ENCODE measurements at places on chromosomes 3 and 15.

GRCh38 chr3:62252438-62253157 is 120.8 kb downstream of the FEZF2 start:
- no peak for DNase-seq

GRCh38 chr3:180181387-180181786 is 144.7 kb upstream of the PEX5L start:
- DNase-seq, result no peak

GRCh38 chr15:31021067-31021665 is 29.7 kb upstream of the MTMR10 start:
- DNase-seq, result no peak

DNA sequence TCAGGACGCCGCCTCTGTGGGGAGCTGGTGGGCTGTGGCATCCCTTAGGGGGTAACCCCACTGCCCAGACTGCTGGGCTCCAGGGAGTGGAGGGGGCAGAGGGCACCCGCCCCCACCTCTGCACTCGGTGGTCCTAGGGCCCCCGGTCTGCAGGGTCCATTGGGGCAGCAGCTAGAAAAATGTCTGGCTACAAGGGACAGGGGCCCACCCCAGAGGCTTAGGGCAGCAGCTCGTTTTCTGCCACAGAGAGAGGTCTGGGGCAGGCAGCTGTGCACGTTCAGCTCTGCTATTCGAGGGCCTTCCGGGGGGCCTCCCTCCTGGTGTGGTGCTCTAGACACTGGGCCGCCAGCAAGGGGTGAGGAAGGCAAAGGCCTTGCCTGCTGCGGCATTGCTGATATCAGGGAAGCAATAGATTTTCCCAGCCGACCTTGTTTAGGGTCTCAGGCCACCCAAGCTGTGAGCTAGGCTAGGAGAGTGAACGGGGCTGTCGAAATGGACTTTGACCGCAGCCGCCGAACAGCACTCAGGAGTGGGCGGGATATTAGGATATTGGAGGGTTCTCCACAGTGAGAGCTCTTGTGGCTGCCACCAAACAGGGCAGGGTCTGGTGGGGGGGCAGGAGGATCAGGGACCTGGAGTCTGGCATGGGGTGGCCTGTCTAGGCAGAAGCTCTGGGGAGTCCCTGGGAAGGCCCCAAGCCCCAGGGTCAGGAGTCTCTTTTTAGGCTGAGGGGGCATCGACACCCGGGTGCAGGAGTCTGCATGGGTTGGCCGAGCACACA is 61.4 kb upstream of the KLF13 start:
- no peak for DNase-seq

DNA sequence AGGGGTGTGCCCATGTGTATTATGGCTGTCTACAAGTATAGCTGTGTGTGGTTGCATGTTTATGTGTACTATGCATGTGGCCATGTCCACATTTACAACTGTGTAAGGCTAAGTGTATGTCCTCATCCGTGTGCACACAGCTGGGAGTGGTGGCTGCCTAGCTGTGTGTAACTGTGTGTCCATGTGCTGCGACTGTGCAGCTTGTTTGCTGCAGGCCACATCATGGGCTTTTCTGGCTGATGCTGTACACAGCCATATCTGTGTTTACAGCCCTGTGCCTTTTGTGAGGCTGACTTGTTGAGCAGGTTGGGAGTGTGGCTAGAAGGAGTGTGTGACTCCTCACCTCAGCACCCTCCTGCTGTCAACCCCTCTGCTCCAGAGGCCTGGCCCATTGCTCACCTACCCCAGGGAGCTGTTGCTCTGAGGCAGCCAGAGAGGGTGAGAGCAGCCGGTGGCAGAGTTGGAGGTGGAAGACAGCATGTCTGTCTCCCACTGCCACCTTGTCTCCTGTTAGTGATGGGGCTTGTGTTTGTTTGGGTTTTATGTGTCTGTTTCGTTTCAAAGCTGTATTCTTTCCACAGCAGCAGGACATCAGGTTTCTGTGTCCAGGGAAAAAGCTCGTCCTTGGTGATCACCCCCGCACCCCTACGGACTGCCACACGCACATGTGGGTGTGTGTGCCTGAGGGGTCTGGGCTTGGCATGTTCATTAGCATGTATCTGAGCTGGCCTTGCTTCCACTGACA is 1.4 kb upstream of the GRM2 start:
- no peak for DNase-seq

GRCh38 chr15:60633426-60633968 is 154.6 kb upstream of the ICE2 start:
- no peak for DNase-seq

DNA sequence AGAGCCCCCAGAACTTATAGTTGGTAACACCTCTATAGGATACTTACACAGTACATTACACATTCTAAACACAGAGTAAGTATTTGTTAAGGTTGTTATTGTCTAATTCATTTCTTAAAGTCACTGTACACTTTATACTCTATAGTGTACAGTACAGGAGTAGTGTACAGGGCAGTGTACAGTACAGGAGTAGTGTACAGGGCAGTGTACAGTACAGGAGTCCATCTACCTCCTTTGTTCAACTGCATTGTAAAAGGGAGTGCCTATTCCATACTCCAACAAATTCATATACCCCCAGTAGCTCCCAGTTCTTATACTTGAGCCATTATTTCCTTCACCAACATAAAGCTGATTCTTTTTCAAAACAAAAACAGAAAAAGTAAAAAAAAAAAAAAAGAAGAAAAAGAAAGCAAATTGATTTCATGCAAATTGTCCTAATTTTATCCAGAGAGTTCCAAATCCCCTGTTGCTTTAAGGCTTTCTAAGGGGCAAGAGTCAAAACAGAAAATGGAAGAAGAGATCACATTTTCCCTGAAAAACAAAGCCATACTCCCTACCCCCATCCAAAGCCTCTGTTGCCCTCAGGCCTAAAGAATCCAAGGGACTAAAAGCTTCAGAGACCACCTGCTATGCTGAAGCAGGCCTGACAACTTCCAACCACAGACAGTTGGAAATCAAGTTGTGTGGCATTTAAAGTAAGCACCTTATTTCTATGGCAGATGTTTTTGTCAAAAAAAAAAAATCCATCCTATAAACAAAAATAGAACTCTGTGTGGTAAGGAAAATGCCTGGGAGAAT is 125.6 kb downstream of the PLCH1 start:
- DNase-seq, result no peak

- DNase-seq, result no peak
Observed at GRCh38 chr3:169510693-169511010, 152.9 kb downstream of the MECOM start.

GRCh38 chr3:152589644-152590043 is 245.3 kb upstream of the P2RY1 start:
- no peak for DNase-seq

- DNase-seq, result no peak
Observed at GRCh38 chr3:170500995-170501394, 82.3 kb downstream of the CLDN11 start.

DNA sequence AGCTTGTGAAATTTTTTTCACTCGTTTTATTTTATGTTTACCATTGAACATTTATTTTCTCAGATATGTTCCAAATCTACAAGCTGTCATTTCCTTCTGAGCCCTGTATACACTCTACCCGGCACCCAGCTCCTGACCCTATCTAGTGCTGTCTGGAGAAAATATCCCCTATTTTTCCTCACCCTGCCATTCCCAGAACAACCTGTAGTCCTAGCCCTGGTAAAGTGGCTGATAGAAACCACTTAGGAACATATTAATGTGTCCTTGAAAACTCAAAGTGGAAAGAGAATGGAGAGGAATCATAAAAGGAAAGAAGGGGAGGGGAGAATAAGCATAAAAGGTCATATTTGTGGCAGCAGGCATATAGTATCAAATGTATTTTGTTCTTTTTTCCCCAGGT is 8.2 kb upstream of the TIMMDC1 start:
- no peak for DNase-seq

DNA sequence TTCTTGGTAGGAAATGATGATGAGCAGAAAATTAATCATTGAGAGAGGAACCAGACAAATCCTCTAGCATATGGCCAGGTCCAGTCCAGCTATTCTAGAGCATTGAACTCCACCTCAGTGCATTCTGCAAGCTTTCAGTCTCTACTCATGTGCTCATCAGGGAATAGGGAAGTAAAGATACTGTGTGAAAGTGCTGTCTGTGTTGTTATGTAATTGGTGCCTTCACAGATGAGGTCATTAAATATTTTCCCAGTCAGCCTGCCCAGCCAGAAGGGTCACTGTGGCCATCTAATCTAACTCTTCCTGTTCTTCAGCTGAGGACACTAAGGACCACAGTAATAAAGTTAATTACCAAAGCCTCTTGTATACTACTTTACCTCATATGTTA is 28.2 kb downstream of the C3orf62 start:
- DNase-seq, result peak; percentile 16

DNA sequence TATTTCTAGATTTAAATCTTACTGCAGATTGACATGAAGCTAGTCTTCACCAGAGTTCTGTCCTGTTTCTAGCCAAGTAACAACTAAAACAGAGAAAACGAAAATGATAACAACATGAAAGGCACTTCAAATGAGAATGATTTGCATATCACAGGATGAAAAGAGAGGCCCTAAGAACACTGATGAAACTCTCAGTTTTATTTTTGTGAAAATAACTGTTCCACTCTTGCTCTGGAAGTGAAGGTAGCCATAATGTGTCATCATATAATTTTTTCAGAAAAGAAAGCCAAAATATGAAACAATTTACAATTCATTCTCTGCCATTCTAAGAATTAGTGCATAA is 274.4 kb downstream of the ADAMTSL3 start:
- no peak for DNase-seq

DNA sequence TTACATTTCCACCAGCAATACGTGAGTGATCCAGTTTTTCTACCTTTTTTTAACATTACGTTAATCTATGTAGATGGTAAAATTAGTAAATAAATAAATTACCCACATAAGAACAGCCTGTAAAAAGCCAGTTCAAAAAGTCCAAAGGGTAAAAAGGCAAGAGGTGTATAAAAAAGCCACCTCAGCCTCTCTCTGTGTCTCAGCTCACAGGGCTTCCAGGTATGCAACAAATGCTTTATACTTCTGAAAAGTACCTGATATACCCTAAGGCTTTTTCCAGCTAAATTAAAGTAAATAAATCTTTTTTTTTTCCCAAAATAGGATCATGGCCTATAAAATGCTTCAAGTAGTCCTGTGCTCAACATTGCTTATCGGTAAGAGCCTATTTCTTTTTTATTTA is at the start of gene C3orf85:
C3orf85 (plus strand) TSS at position 197 of the 400 bp plus-strand sequence; CDS start at position 326, 129 bp downstream.
- DNase-seq, result no peak

DNA sequence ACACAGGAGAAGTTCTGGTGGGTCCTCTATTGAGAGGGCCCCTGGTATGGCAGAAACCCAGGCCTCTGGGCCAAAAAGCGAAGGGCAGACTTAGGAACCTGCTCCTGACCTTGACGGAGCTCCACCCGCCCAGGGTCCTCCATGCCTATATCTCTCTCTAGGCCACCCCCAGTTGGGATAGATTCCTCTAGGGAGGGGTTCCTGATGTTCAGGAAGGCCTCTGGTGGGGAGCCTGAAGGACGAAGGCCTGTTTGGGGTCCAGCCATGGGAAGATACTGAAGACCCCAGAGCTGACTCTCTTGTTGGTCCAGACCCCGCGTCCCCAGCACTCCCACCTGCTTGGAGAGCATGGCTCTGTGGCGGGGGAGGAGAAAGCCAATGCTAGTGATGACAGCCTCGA is 104.2 kb downstream of the CORO2B start:
- no peak for DNase-seq

GRCh38 chr3:178736300-178736699 is 200.1 kb downstream of the KCNMB2 start:
- DNase-seq, result no peak

GRCh38 chr3:100030346-100030745 is 84.0 kb downstream of the FILIP1L start:
- no peak for DNase-seq

- no peak for DNase-seq
Observed at GRCh38 chr15:46442184-46442583, 807.4 kb downstream of the SQOR start.

DNA sequence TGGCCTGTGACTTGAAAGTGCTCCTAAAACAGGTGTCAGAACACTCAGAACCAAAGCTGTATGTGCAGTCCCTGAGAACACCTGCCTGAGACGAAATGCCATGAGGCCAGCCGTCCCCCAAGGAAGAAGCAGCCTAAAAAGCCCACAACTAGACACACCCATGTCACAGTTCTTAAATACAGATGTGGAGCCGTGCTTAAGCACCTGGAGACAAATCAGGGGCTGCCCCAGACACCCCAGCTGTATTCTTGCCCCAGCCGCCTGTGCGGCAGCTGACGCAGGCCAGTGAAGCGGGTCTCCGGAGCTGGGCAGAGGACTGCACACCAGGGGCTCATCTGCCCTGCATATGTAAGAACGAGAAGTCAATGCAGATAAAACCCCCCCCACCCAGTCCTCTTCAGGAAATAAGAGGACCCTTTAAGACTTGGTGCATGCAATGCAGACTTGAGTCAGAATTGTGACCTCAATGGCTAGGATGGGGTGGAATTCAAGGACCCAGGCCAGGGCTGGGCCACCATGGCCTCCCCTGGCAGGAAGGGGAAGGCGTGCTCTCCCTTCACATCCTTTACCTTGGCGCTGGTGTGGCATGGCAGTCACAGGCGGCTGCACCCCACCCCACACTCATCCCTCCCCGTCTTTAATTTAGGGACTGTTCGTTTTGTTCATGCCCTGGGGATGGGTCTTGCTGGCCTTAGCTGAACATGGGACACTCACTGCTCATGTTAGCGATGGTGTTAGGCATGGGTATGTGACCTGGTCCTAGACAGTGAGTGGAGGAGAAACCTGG is 27.7 kb upstream of the PLXNA1 start:
- no peak for DNase-seq

- no peak for DNase-seq
Observed at GRCh38 chr3:187770224-187770623, 25.0 kb upstream of the BCL6 start.

- no peak for DNase-seq
Observed at GRCh38 chr3:50554553-50554952, 13.0 kb downstream of the C3orf18 start.

DNA sequence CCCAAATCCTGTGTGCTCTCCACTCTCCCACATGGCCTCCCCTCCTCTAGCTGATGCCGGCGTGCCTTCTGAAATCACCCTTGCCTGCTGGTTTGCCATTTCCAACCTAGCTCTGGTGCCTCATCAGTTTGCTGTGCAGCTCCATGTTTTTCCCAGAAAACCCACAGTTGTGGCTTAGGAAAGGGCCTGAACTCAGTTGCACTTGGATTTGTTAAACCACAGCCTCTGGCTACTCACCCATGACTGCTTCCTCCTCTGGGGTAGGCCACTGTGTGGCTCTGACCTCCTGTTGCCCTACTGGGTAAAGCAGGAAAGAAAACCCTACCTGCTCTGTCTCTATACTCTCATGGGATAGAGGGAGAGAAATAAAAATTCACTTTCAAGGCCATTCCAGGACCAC is 97.3 kb downstream of the DAPK2 start:
- no peak for DNase-seq
